ENCODE measurements at places on chromosomes 6 and 20. TPM values are rescaled to one million over a fixed set of nuclear protein-coding genes. Genes with fewer than 3 reads are reported as not detected.

The SIRPD gene
- not detected for total RNA-seq

The PLN gene
- total RNA-seq = 0.45 TPM

The ERVFRD-1 gene
- not detected for total RNA-seq

The TMEM14C gene
- 39.8 TPM for total RNA-seq

The ZSWIM3 gene
- total RNA-seq = 10.4 TPM

The CAGE1 gene
- total RNA-seq = 0.18 TPM

The GPR63 gene
- total RNA-seq = 9.2 TPM

The DCDC2 gene
- total RNA-seq = 2.6 TPM

The ZNF391 gene
- total RNA-seq = 6.6 TPM

The TPBG gene
- total RNA-seq = 20.4 TPM
